Pericardium fibroblast (primary cell): ENCODE measurements at places on chromosomes 6 and 20. TPM values are rescaled to one million over a fixed set of nuclear protein-coding genes. Genes with fewer than 3 reads are reported as not detected.

BPIFB4 gene
- total RNA-seq: under 0.01 TPM in 1 of 2 replicates, not detected in the other

NRSN1 gene
- not detected in 2 replicates for total RNA-seq

TRAPPC3L gene
- 0.47 TPM in 1 of 2 replicates, not detected in the other for total RNA-seq

SLC17A2 gene
- 1.7 TPM in 1 of 2 replicates, not detected in the other for total RNA-seq

SLC35F1 gene
- under 0.01 TPM in 1 of 2 replicates, not detected in the other for total RNA-seq

SCAF8 gene
- 21.7 and 23.1 TPM in 2 replicates for total RNA-seq

KIF25 gene
- not detected in 2 replicates for total RNA-seq

GGTLC1 gene
- total RNA-seq: not detected in 2 replicates
